ENCODE measurements at places on chromosomes 2 and 18.

DNA sequence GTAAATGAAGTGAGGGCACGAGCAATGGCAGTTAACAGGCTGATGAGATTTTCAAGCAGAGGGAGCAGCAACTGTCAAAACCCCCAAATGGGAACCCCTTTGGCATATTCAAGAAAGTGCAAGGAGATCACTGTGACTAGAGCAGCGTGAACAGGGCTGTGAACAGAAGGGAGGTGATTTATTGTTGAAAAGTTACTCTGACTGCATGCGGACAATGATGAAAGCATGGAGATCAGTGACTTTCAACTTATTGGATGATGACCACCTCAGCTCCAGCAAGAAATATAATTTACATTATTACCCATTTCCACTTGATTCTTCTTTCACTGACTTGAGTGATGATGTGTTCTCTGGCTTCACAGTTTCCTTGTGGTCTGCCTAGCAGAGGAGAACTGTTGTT is 187.8 kb upstream of the BOD1L2 start:
- no peak for DNase-seq

GRCh38 chr2:154911729-154912128 is 213.2 kb downstream of the KCNJ3 start:
- DNase-seq, result no peak

DNA sequence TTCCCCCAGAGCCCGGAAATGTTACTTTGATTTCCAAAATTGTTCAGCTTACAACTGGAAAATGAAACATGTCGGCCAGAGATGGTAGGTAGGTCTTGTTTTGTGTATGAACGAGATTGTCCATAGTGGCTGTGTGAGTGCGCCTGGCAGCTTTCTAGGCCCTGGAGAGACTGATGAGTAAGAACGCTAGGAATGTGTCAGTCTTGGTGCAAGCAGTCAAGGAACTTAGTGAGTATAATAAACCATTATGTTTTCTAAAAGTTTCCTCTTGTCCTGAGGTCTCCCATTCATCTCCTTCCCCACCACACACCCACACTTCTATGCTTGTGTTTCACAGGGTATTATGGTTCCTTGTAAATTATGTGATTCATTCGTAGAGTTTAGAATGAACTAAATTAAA is 234.2 kb downstream of the CDH2 start:
- DNase-seq, result no peak

DNA sequence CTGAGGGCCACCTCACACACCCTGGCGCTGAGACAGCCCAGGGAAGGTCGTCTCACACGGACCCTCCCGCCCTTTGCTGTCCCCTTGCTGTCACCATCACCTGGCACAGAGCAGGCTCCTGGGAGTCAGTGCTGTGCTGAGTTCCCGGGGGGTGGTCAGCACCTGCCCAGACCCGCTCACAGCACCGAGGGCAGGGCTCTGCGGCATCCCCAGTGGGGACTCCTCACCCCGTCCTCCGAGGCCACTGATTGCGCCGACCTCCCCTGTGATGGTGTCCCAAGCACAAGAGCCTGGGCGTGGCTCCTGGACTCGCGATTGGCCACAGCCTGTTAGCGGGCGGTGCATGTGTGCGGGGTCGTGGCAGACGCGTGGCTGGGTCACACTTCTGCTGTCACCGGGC is 65.9 kb downstream of the NFATC1 start:
- no peak for DNase-seq

- DNase-seq, result no peak
Observed at GRCh38 chr2:42224422-42225067, 55.4 kb downstream of the EML4 start.

DNA sequence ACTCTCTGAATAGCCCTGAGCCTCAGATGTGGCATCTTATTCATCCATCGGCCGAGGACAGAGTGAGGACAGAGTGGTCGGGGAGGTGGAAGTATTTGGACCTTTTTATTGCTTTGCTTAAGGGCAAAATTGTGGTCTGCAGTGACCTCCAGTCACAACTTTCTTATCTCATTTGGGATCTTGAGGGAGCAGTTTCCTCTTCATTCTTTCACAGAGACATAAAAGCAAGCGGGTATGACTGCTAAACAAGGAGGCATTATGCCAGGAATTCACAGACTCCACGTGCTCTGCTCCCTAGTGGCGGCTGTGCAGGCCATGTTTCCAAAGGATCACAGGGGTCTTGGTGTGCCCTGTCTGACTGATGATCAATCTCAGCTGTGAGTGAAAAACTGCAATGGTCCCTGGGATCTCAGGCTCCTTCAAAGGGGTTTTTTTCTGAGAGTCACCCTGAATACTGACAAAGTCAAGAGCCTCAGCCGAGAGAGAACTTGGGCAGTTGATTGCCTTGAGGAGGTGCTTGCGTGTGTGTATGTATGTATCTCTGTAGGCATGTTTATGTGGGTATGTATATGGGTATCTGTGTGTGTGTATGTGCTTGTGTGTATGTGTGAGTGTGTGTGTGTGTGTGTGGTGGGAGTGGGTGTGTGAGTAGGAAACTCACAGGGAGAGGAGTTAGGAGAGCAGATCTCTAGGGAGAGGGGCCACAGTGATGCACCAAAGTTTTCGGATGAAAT is 47.7 kb downstream of the RAPGEF4 start:
- peak; percentile 37 for DNase-seq

GRCh38 chr2:29920130-29920577 is 1.2 kb downstream of the ALK start:
- peak; percentile 44 for DNase-seq

GRCh38 chr2:136393514-136393913 is 275.6 kb upstream of the CXCR4 start:
- no peak for DNase-seq

DNA sequence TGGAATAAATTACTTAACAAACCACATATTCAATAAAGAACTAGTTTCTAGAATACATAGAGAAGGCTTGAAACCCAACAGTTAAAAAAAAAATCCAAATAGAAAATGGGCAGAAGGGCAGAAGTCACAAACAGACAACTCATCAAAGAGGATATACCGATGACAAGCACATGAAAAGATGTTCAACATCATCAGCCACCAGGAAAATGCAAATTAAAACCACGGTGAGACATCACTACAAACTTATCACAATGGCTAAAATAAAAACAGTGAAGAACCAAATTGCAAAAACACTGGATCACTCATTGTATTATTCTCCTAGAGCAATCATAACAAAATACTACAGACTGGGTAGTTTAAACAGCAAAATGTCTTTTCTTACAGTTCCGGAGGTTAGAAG is 14.5 kb downstream of the SESTD1 start:
- DNase-seq, result no peak

Measured in SK-N-DZ (cell line).